ENCODE measurements at places on chromosomes 12 and 14. TPM values are rescaled to one million over a fixed set of nuclear protein-coding genes. Genes with fewer than 3 reads are reported as not detected.

CPSF2 gene
- 41.8 TPM for total RNA-seq

SLC39A2 gene
- total RNA-seq = 0.17 TPM

SNAPC1 gene
- total RNA-seq = 19.8 TPM

GPD1 gene
- not detected for total RNA-seq

TSPAN11 gene
- total RNA-seq = 2.6 TPM

ORMDL2 gene
- total RNA-seq = 15.7 TPM

CMA1 gene
- not detected for total RNA-seq

EXOC3L4 gene
- 0.26 TPM for total RNA-seq

CIT gene
- total RNA-seq = 25.4 TPM

ADAM21 gene
- 0.66 TPM for total RNA-seq

CLEC2A gene
- total RNA-seq = not detected

LALBA gene
- not detected for total RNA-seq

NRL gene
- 0.77 TPM for total RNA-seq

RPS6KA5 gene
- 2.0 TPM for total RNA-seq

PAN2 gene
- total RNA-seq = 18.5 TPM

CMKLR1 gene
- under 0.01 TPM for total RNA-seq

LTBP2 gene
- total RNA-seq = 243 TPM

DPY19L2 gene
- 4.4 TPM for total RNA-seq

PIP4P1 gene
- total RNA-seq = 24.7 TPM

ARL6IP4 gene
- total RNA-seq = 157 TPM

TMTC2 gene
- 9.0 TPM for total RNA-seq

GPRC5A gene
- total RNA-seq = 2.3 TPM

RNU7-1 gene
- total RNA-seq = not detected

KRT71 gene
- total RNA-seq = not detected

SLC6A13 gene
- not detected for total RNA-seq

C14orf180 gene
- total RNA-seq = not detected

ACSS3 gene
- total RNA-seq = 32.9 TPM

IL26 gene
- not detected for total RNA-seq

NPFF gene
- not detected for total RNA-seq

DBX2 gene
- total RNA-seq = not detected

CPNE6 gene
- not detected for total RNA-seq

OGFOD2 gene
- 9.6 TPM for total RNA-seq

ETFBKMT gene
- total RNA-seq = 4.4 TPM

AMHR2 gene
- not detected for total RNA-seq

GRIN2B gene
- total RNA-seq = not detected
